Cortex of kidney (tissue), 1 donor: ENCODE measurements at places on chromosomes 11 and 22.

DNA sequence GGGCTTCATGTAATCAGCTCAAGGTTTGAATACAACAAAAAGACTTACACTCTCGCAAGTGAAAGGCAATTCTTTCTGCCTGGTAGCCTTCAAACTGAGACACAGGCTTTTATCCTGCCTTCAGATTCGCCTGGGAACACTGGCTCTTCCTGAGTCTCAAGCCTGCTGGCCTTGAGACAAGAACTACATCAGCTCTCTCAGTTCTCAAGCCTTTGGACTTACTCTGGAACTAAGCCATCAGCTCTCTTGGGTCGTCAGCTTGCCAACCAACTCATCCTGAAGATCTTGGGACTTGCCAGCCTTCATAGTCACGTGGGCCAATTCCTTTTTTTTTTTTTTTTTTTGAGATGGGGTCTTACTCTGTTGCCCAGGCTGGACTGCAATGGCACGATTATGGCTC lies 35.7 kb upstream of the LRRC10B start:
- no peak for DNase-seq

- no peak for DNase-seq
Measured at GRCh38 chr11:58059007-58059350, 28.2 kb downstream of the OR6Q1 start.

GRCh38 chr22:43782448-43782847 lies 29.7 kb downstream of the EFCAB6 start:
- no peak for DNase-seq

DNA sequence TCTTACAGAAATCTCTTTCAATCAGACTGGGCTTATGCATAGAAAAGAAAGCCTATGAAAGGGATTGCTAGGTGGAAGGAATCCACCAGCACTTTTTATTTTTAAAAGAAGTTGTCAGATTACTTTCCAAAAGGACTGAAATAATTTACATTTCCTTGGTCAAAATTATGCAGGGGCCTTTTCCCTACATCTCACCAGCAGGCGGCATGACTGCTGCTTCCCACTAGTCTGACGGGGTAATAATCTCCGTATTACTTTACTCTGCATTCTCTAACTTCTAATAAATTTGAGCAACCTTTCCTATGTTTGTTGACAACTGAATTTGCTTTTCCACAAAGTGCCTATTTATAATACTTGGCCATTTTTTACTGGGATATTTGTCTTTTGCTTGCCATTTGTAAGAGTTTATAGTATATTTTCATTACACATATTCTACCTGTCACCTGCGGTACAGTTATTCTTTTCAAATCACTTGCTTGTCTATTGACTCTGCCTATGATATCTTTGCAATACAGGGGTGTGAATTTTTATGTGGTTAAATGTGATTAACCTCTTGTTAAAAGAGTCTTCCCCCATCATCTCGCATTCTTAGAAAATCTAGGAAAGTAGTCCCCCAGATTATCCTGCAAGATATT lies 51.9 kb upstream of the USP47 start:
- DNase-seq, result no peak

GRCh38 chr11:110858547-110858921 lies 146.3 kb upstream of the ARHGAP20 start:
- DNase-seq, result no peak

- no peak for DNase-seq
Measured at GRCh38 chr11:115707180-115707905, 203.1 kb upstream of the CADM1 start.

DNA sequence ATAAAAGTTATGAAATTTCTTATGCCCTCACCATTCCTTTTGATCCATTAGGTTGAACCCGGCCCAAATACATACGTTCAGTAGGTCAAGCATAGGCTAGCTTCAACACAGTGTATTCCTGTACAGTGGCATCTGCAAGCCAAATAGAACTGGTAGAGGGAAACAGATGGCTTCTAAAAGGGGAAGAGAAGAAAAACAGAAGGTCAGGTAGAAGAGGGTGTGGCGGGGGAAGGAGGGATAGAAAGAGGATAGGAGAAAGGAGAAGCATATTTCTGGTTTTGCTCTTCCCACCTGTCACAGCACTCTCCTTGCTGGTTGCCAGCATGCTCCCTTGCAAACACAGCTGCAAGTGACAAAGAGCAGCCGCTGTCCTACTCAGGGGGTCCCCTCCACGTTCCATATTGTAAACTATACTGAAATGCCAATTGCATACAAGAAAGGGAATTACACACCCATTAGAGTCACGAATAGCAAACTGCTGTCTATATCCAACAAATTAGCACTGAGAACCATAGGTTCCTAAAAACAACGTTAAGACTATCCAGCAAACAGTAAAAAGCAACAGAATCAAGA lies 71.8 kb downstream of the PHF21A start:
- no peak for DNase-seq
